GM04503 (cell line): ENCODE measurements at places on chromosomes 2 and 18.

GRCh38 chr2:49265471-49265870 lies 111.2 kb upstream of the FSHR start:
- no peak for DNase-seq

GRCh38 chr2:172525601-172526000 lies 30.3 kb upstream of the PDK1 start:
- no peak for DNase-seq

DNA sequence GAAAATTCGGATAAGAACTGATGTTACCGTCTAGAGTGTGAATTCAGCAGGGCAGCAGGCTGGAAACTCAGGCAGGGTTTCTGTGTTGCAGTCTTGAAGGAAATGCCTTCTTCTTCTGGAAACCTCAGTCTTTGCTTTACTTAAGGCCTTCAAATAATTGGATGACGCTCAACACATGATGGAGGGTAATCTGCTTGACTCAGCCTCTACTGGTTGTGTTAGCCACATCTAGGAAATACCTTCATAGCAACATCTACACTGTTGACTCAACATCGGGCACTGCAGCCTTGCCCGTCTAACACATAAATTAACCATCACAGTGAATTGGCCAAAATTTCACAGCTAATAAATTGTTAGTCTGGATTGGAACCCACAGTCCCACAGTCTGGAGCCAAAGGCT lies 37.2 kb downstream of the YPEL5 start:
- DNase-seq, result no peak

DNA sequence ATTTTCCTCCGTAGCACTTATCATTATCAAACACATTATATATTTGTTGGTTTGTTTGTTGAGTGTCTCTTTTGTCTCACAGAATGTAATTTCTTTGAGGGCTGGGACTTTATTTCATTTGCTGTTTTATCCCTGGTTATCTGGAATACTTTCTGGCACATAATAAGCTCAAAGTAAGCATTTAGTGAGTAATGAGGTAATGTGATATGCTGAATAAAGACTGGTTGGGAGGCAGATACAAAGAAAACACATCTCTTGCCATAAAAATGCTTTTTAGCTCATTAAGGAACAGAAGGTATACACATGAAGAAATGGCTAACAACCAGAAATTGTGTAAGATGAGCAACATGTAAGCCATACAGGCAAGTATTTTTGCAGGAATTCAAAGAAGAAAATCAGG lies 1411.8 kb downstream of the LRP1B start:
- DNase-seq, result no peak

- peak; percentile 49 for DNase-seq
Observed at GRCh38 chr18:69250305-69251151, 150.2 kb upstream of the DOK6 start.

- no peak for DNase-seq
Observed at GRCh38 chr2:43443282-43443681, 152.6 kb downstream of the THADA start.

DNA sequence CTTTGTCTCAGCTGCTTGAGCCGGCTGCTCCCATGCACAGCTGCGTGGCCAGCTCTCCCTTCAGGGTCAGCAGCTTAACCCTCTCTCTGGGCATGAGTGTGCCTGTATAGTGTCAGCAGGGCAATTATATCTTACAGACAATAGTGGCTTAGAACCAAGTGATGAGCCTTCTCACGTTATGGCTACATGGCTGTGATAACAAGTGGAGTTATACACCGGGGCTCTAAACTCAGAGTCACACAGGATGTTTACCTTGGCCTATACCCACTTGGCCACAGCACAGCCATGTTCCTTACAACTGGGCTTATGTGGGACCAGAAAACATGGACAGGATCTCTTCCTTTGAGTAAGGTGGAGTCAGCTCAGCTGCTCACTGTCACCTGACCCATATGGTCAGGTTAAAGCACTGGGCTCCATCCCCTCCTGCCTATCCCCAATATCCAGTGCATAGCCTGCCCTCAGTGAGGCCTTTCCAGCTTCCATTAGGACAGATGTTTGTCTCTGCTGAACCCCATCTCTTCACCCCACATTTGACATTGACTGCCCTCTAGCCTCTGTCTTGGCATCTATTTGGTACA lies 294.2 kb upstream of the NCKAP5 start:
- DNase-seq, result no peak

DNA sequence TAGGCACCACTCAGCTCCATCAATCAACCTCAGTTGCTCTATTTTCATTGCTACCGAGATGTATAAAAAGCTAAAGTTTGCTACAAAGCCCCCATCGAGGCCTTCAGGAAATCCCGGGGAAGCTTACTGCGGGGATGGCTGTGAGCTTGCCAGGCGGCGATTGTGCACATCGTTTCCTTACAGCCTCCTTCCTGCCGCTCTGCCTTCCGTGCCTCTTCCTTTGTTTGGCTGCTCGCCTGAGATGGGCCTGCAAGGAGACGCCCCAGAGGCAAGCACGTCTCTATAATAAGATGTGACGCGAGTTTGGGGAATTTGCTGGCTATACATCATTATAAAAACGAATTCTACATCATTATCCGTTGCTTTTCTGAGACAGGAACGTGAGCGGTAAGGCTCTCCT lies 41.6 kb downstream of the DHRS9 start:
- no peak for DNase-seq

GRCh38 chr2:9819551-9819950 lies 23.7 kb upstream of the TAF1B start:
- DNase-seq, result no peak

GRCh38 chr2:134677856-134678756 lies 40.7 kb downstream of the TMEM163 start:
- DNase-seq, result no peak

GRCh38 chr2:189913821-189914220 lies 129.6 kb downstream of the PMS1 start:
- no peak for DNase-seq

DNA sequence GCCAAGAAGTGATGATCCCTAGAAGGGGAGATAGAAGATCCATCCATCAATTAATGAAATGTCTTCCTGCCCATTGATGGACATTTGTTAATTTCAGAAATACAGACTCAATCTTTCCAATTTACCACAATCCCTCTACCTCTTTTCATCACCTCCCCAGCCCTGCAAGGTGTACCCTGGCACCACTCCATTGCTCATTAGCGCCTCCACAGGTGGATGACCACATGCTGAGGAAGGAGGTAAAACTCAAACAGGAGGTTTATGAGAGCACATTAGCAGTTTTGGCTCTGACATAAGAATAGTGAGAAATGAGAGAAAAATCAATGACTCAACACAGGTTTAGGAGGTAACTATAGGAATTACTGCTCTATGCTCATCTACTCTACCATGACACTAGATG lies 208.0 kb downstream of the C1D start:
- DNase-seq, result no peak

GRCh38 chr2:175140332-175140731 lies 27.7 kb downstream of the ATF2 start:
- DNase-seq, result no peak

DNA sequence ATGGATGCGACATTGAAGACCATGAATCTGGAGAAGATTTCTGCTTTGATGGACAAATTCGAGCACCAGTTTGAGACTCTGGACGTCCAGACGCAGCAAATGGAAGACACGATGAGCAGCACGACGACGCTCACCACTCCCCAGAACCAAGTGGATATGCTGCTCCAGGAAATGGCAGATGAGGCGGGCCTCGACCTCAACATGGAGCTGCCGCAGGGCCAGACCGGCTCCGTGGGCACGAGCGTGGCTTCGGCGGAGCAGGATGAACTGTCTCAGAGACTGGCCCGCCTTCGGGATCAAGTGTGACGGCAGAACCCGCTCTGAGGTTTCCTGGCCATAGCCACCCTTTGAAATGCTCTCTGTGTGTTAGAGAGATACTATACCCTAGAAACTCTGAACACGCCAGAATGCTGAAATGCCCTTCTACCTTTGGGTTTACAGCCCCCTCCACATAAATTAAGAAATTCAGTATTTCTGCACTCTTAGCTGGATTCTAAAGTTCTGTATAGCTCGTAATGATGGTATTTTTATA lies 659 bp downstream of the CHMP1B start:
- no peak for DNase-seq

DNA sequence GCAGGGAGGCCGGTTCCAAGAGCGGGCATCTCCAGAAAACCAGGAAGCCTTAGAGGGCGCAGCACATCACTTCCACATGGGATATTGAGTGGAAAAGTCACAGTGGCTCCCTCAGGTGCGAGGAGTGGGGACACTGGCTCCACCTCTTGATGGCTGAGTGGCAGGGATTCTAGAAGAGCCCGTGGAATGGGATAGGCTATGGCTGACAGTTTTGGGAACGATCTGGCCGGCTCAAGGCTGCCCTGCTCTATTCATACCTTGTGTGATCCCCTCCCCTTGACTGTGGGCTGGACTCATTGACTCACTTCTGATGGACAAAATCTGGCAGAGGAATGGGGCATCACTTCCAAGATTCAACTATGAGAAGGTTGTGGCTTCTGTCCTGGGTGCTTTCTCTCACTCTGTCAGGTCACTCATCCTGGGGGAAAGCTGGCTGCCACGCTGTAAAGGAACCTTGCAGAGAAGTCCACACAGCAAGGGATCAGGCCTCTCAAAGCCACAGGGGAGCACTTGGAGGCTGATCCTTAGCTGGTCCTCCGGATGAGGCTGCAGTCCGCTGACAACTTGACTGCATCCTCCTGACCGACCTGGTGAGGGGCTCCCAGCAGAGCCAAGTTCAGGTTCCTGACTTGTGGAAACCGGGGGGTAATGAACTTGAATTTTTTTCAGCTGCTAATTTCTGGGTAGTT lies 46.7 kb upstream of the HS6ST1 start:
- peak; percentile 32 for DNase-seq

DNA sequence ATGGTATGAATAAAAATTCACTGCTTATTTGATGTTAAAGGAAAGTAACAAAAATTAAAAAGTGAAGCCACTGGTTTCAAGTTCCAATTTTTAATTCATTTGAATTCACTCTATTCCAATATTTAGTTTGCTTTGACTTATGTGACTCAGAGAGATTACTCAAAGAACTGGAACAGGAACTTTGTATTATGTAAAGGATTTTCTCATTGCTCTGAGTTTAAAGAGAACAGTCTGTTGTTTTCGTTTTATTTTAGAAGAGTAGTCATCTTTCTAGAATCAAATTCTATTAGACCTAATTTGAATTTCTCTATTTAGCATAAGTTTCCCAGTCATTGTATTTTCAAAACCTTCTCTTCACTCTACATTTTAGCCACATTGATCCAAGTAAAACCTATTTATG lies 300.1 kb upstream of the SLC8A1 start:
- DNase-seq, result no peak

GRCh38 chr2:64620661-64621060 lies 33.1 kb downstream of the SERTAD2 start:
- DNase-seq, result no peak

DNA sequence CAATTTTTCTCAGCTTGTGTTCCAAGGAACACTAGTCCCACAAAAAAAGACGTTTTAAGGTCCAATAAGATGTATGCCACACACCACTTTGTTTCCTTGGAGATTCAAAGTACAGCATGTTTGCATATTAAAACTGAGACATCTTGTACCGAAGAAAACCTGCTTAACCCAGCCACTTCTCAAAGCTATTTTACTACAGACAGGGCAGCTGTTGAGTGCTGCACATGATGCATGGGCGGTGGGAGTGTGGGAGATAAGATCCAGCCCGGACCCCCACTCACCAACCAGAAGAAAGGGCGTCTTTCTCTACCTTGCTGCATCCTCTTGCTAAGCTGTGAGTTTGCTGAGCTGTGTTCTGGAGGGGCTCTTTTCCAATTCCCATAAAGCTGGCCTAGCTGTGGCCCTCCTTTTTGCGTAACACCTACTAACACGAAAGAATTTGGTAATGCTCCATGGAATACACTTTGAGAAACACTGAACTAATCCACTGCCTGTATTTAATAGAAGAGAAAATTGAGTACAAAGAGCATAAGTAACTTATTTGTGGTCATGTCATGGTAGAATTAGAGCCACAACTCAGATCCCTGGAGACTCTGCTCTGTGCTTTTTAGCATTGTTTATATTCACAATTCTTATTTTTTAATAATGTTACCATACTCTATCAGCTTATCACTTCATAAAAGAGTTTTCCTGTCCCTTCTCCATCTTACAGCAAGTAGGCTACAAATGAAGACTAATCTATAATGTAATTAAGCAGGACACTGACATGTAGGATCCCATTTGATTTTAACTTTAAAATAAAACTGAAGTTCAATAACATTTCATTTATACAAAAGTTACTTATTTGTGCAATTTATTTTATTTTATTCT lies 90.0 kb downstream of the PLEKHM3 start:
- no peak for DNase-seq

DNA sequence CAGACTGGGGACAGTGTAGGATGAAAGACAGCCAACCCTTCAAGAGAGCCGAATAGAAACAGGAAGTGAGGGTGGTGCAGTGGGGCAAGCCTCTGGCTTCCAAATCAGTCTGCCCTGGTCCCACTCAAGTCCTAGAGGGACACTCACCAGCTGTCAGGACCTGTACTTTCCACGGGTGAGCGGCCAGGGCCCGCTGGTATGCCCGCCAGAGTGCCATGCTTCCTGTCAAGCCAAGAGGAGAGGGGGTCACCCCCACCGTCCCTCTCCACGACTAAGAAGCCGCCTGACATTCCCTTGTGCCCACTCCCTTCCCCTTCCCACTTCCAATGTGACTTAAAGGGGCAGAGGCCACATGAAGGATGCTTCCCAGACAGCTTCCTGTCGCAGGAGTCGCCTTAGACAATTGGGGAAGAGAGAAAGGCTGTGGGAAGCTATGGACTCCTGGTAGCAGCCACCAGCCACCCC lies 564 bp downstream of the MPV17 start:
- DNase-seq, result no peak

DNA sequence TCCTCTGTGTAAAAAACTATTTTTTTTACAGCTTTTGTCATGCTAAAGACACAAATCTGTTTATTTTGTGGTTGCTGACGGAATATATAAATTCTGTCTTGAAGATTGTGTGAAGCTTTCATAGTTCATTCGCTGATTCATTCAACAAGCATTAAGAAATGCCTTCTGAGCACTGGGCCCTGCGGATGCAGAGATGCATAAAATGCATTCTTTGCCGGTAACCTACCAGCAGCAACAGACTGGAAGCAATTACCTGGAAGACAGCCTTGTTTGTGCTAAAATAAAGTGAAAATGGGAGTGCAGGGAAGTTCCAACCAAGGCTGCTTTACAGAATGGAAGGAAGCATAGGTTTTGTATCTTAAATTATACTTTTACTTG lies 119.7 kb downstream of the PMAIP1 start:
- peak; percentile 78 for DNase-seq

- DNase-seq, result no peak
Observed at GRCh38 chr2:52428224-52428623, 1339.4 kb upstream of the CHAC2 start.

DNA sequence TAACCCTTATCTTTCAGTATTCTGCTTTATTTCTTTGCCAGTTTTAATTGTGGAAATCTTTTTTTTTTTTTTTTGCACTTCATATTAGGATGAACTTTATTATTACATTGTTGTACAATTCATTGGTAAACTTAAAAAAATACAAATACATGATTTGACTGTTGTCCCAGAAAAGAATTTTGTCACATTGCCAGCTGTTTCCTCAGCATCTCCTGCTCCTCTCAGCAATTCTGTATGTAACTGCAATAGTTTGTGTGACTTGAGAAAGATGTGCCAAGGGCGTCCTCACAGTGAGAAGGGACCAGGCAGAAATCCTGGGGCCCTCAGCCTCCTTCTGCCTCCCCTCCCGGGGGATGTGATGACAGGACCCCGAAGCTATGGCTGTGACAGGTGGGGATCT lies 254.4 kb downstream of the NBAS start:
- no peak for DNase-seq
